ENCODE measurements at places on chromosomes 1 and 21. TPM values are rescaled to one million over a fixed set of nuclear protein-coding genes. Genes with fewer than 3 reads are reported as not detected.

DNA sequence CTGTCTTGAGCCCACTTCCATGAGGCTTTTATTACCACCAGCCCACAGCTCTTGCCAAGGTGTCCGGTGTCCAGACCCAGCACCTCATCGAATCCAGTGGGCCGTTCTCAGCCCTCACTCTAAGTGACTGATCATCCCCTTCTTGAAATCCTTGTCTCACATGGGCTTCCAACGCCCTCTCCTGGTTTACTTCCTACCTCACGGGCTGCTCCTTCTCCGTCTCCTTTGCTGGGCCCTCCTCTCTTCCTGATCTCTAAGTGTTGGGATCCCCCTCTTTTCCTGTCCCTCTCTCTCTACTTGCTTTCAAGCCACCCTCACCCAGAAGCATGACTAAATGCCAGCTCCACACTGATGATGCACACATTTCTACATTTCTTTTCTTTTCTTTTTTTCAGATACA, 9.0 kb upstream of the RHBG start:
- no peak overlapping the region for H3K27ac ChIP-seq
- peak; percentile 43 for DNase-seq
- peaks cover 51% of the 10 kb centered on the region for H3K27me3 ChIP-seq
- no peak overlapping the region for H3K4me3 ChIP-seq
- no peaks in the 10 kb centered on the region for H3K4me1 ChIP-seq

DNA sequence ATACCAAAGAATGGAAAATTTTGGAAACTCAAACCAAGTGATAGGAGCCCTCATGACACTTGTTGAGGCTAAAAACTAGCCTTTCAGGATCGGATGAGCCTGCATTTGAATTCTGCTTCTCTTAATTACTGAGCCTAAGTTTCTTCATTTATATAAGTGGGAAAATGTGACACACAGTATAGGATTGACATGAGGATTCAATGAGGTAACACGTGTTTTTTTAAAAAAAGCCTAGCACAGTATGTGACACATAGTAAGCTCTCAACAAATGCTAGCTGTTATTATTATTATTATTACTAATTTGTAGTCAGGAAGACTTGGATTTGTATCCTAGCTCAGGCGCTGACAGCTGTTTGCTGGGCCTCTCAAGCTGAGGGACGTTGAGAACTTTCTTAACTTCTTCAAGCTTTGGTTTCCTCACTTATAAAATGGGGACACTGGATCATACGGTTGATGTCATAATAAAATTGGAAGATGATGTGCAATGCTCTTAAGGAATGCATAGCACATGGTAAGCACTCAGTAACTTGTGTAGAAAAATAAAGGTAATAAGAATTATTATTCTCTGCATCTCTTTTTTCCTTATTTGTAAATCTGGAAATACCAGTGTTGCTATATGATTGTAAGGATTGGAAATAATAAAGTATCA, 55.4 kb upstream of the JUN start:
- no peak for DNase-seq
- no peaks in the 10 kb centered on the region for H3K36me3 ChIP-seq
- H3K27ac ChIP-seq: no peak overlapping the region
- H3K4me1 ChIP-seq: peaks cover 6% of the 10 kb centered on the region
- H3K27me3 ChIP-seq: no peaks in the 10 kb centered on the region

The LAX1 gene
- total RNA-seq: not detected

The FOXD3 gene
- not detected for total RNA-seq

DNA sequence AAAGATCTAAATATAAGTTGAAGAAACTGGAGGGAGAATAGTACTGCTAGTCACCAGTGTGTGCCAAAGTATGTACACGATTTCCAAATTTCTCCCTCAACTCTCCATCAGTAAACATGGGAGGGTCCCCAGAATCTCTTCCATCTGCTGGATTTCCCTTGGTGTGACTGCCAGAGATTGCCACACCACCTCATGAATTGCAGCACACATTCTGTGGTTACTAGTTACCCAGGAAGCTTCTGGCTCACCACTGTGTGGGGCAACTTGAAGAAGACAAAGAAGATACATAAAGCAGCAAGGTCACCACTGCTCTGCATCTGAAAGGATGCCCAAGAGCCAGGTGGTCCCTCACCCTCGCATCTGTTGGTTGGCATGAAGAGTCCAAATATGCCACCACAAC, 191.7 kb upstream of the ESRRG start:
- no peak overlapping the region for H3K27ac ChIP-seq
- DNase-seq: peak; percentile 7
- no peaks in the 10 kb centered on the region for H3K36me3 ChIP-seq
- H3K4me3 ChIP-seq: no peak overlapping the region
- no peaks in the 10 kb centered on the region for H3K27me3 ChIP-seq
